ENCODE measurements at places on chromosomes 1 and 21.
A peak's percentile ranks its signal among the peaks of the same experiment; 100 is the strongest.

DNA sequence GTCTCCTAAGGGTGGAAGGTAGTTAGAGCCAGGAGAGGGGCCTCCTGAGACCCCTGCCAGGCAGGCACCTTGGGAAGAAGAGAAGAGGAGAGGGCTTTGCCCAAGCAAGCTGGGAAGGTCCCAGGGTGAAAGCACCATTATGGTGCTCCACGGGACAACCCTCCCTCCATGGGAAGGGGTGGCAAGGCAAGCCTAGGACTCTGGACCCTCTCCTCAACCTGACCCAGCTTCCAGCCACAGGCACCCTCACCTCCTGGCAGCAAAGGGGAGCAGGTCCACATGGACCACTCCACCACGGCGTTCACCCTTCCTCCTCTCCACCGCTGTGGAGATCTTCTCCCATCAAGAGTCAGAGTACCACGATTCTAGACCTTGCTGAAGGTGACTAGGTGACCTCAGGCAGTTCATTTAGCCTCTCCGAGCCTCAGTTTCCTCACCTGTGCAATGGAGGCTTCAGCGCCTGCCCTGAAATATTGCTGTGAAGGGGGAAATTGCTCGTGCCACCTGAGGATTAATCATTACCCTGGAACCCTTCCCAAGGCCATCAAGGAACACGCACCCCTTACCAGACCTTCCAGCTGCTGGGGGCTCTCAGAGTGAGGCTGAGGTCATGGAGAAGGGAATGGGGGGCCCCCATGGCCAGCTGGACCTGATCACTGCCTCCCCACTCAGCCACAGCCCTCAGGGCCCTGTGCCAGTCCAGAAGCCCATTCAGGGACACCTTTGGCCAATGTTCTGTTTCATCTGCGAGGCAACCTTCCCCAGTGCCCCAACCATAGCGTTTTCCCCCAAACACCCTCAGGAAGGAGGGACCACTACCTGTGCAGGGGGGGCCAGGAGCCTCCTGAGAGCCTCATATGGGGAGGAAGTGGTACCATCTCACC is 1.6 kb downstream of the RAP1GAP start:
- no peak for DNase-seq

- DNase-seq: no peak
These were observed 865.1 kb upstream of the ADAMTS5 start for GRCh38 chr21:27831816-27832569.

DNA sequence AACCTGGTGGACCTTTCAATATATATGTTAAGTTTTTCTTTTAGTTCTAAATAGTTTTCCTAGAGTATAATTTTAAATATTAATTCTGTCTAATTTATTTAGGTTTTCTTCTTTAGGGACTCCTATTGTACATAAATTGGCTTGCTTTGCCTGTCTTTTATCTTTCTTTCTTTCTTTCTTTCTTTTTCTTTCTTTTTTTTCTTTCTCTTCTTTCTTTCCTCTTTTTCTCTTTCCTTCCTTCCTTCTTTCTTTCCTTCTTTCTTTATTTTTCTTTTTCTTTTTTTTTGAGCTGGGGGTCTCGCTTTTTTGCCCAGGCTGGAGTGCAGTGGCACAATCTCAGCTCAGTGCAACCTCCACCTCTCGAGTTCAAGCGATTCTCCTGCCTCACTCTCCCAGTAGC is 35.2 kb downstream of the ZSCAN20 start:
- no peak for DNase-seq

- DNase-seq: no peak
These were observed 987 bp downstream of the DYNLT4 start for GRCh38 chr1:44806025-44806703.

GRCh38 chr1:9843576-9843945 is 19.8 kb upstream of the CLSTN1 start:
- no peak for DNase-seq

- DNase-seq: no peak
These were observed 40.2 kb downstream of the PLXNA2 start for GRCh38 chr1:208203848-208204609.

GRCh38 chr21:32334980-32335531 is 36.4 kb downstream of the MRAP start:
- peak; percentile 97 for DNase-seq

Data from NCI-H1694 (cell line).